ENCODE measurements at places on chromosomes 2 and 18.

- DNase-seq, result no peak
These were observed 27.3 kb upstream of the KCNG2 start for GRCh38 chr18:79770501-79770815.

- DNase-seq, result no peak
These were observed 217.0 kb upstream of the CXCR4 start for GRCh38 chr2:136334967-136335366.

DNA sequence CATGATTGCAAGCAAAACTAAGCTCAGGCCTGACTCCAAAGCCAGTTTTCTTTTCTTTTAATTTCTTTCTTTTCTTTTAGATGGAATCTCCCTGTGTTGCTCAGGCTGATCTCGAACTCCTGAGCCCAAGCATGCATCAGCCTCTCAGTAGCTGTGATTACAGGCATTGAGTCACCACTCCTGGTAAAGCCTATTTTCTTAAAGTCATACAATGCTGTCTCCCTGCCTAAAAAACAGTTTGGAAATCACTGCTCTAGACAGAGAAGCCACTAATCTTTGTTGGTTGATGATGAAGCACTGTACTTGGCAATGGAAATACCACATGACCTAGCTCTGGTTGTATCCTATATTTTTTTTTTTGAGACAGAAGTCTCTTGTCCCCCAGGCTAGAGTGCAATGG is 33.1 kb upstream of the ZNF532 start:
- DNase-seq, result no peak

GRCh38 chr2:120904379-120904778 is 168.7 kb downstream of the GLI2 start:
- no peak for DNase-seq

DNA sequence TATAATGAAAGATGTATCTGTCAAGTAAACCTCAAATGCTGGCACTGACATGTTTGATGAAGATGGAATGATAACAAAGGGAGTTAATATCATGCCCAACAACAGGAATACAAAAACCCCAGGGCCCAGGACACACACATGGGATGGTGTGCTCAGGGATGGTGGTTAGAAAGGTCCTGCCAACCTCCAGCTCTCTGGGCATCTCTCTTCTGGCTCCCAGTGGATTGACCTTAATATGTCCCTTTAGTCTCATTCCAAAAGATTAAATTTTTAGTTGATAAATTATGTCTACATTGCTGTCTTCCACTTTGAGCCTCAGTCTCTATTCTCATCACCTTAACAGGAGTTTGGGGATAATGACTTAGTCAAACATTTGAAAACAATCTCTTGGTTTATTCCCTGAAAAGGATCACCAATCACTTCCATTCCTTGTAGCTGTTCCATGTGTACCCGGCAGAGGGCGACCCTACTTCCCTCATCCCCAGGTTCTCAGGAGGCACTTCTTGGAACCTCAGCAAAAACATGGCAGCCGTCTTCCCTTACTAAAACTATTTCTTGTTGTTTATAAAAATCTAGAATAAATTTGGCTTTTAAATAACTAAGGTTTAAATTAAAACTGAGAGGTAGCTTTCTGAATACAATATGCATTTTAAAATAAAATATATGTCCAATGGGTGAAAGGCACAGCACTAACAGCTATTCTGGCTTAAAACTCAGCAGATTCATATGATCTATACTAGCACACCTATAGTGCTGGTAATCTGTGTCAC is 29.6 kb downstream of the MCEE start:
- peak; percentile 51 for DNase-seq

DNA sequence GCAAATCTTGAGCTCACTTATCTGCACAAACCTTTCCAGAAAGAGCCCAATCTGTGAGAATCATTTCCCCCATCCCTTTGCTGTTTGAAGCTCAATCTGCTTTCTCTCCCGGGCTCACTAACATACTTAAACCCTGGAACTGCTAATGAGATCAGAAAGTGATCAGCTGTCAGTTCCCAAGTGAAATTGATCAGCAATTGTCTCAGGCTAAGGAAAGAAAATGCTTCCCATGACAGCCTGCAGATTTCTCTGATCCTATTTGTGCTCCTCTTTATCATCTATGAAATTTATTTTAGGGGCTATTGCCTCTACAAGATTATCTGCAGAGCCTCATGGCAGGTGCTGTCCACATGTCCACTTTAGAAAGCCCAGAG is 239.0 kb upstream of the CXCR4 start:
- DNase-seq, result no peak

GRCh38 chr2:231874944-231875343 is 51.3 kb downstream of the NPPC start:
- DNase-seq, result no peak

DNA sequence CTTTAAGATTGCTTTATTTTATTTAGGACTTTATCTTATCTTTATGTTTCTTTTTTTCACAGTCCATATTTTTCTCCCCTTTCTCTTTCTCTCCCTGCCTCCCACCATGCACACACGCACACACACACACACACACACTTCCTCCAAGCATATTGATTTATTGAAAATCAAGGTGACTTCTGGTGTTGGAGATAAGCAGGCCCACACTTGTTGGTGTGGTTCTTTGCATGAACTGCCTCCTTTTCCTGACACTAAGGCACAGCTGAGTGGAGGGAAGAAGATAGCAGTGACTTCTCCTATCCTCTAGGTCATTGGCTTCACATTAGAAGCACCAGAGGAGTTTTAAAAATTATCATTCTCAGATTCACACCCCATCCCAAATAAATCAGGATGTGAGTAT is 18.0 kb downstream of the TBR1 start:
- no peak for DNase-seq

GRCh38 chr18:79011300-79011870 is 31.8 kb downstream of the SALL3 start:
- DNase-seq, result no peak

GRCh38 chr2:152227969-152228592 is 52.5 kb upstream of the STAM2 start:
- no peak for DNase-seq

- DNase-seq, result no peak
These were observed 152.8 kb upstream of the ZNF519 start for GRCh38 chr18:14285053-14285452.

- no peak for DNase-seq
These were observed 19.8 kb downstream of the PROC start for GRCh38 chr2:127437781-127438726.

DNA sequence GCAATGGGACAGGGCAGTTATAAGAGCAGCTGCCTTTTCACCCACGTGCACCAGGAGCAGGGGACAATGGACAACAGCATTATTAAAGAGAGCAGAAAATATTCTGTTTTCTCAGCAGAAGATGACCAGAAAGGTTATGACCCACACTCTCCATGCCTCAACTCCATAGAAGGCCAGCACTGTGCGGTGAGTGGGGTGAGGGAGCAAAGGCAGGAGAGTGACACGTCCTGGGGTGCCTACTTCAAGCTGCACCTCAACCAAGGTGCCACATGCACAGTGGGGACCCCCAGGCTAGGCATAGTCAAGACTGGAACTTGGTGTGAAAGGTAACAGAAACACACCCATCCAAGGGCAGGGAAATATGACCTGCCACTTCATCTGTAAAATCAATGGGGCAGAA is 50.4 kb downstream of the POLR1A start:
- DNase-seq, result no peak

- peak; percentile 56 for DNase-seq
These were observed 114.1 kb upstream of the NDUFV2 start for GRCh38 chr18:8988260-8988871.

GRCh38 chr2:224202281-224202865 is 163.3 kb upstream of the SERPINE2 start:
- DNase-seq, result no peak

GRCh38 chr2:226312155-226312554 is 487.5 kb downstream of the IRS1 start:
- DNase-seq, result no peak

- no peak for DNase-seq
These were observed 70.6 kb downstream of the OTX1 start for GRCh38 chr2:63121055-63121834.

DNA sequence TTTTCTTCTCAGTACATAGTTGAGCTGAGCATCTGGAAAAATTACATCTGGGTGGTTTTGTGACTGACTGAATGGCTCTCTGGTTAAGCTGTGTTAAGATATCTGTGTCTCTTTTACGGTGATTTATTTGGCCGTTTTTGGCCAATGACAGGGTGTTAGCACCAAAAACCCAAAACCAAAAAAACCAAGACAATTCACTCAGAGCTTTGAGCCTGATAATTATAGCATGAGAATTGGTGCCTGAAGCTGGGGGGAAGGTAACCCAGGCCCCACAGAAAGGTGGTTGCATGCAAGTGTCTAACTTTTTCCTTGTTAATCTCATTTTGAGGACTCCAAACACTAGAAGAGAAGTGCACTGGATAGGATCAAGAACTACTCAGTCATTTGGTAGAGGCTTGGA is 4.5 kb downstream of the CD28 start:
- no peak for DNase-seq

DNA sequence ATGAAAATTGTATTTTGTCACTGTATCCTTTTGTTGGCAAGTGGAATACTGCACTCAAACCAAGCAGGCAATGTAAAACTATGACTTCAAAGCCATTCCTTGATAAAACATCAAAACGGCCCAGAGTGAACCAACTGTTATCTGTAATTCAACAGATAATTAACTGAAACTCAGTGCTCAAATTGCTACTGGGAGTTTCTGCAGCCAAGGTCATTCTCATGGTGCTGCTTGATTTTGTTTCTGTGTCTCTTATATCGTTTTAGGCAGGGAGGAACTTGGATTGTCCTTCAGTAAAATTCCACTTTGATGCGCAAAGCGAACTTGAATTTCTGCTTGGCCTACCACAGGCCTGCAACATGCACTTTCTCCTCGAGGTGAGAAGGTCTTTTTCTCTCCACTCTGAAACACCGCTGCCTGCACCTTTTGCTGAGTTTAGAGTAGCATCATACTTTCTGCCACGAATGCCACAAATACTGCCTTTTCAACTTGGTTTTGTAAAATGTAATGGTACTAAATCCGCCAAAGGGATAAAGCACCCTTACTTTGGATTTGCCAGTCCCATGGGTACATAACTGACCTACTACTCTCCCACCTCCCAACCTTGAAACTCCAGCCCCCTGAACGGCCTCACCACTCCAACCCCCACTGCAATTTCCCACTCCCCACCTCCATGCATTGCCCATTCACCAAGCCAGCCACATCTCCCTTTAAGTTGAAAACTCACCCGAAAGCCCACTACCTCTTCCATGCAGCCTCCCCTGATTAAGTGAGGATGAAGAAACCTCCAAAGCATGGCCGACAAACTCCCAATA is 204.7 kb downstream of the TGIF1 start:
- DNase-seq, result no peak

GRCh38 chr2:113799375-113799774 is 42.9 kb upstream of the SLC35F5 start:
- no peak for DNase-seq

DNA sequence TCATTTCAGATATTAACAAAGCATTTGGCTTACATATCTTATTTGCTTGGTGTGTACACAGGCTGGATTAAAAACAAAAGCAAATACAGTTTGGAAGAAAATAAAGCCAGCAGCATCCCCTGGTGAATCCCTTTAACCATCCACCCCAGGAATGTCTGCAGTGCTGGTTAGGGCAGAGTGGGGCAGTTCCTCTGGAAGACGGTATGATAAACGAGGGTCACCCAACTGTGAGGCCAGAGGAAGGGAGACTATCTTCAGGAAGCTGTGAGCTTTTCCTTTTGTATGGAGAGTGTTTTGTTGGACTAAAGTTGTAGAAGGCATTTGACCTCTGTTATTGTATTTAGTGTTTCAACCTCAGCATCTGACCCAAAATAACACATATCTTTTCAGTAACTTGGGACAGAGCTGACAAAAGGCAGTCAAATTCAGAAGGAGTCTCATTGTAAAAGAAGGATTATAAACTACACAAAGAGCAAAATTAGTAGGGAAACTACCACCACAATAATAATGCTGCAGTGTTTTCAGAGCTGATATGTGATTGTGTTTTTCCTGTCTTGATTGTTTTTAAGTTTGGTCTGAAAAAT is 159.1 kb downstream of the FMNL2 start:
- DNase-seq, result no peak

DNA sequence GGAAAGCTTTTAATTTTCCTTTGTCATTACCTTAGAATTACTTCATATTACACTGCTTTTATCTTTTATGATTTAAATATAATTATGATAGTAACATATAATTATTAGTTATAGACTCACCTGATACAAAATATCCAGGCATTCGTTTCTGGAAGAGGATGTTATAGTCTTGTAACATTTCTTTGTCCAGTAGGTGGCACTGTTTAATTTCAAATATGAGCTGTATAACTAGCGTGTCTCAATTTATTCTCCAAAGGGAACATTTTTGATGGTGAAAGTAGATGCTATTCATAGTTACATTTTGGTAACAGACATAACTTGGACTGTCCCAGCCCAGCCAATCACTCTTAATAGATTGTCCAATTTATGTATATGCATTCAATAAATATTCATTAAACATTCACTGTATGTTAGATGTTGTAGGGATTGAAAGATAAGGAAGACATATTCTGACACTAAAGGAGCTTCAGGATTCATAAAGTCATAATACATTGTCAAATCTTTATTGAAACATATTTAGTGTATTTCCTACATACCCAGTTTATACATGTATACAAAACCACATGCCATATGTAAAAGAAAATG is 19.2 kb downstream of the DAW1 start:
- DNase-seq, result peak; percentile 46

- DNase-seq, result no peak
These were observed 165.0 kb downstream of the LNPK start for GRCh38 chr2:175837046-175837445.

GRCh38 chr2:231315896-231316295 is 79.6 kb upstream of the B3GNT7 start:
- DNase-seq, result peak; percentile 20

DNA sequence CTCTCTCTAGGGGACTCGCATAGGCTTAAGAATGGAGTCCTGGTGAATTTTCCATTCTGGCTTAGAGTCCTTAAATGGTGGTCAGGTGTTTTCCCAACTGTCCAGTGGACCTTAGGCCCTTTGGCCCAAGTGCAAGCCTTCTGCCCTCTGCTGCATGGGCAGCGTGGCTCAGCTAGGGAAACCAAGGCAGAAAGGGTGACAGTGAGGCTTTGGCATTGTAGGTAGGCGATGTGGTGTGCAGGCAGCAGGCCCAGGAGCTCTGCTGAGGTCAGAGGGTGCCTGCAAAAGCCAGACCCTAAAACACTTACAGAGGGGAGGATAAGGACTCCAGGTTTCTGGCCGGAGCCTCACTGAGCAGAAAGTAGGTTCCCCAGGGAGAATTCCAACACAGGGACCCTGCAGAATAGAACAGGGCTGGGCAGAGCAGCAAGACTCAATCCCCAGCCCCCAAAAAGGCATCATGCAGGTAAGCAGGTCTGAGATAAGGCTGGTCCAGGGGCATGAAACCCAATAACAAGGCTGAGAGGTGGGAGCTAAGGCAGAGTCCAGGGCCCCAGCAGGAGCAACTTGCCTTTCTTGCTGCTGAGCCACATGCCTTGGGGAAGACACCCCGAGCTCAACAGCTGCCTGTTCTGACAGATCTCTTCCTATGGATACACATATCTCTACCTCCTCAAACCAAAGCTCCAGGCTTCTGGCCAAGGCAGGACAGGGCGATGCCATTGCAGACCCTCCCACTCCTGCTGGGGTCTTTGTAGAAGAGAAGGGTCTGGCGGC is 199.7 kb downstream of the TNS1 start:
- no peak for DNase-seq

- DNase-seq, result no peak
These were observed 43.7 kb downstream of the MYO7B start for GRCh38 chr2:127579231-127579630.
